ENCODE measurements at places on chromosomes 4 and X.

DNA sequence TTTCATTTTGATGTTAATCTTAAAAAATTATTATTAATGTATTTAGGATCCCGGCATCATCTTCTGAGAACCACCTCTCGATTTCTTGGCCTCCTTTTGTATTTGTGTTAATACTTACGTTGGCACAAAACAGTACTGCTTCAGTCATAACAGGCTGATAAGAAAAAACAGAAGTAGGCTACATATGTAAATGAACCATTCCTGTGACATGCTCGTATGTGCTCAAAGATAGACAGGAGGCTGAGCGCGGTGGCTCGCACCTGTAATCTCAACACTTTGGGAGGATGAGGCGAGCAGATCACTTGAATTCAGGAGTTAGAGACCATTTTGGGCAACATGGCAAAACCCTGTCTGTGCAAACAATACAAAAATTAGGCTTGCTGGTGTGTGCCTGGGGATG lies 109.4 kb upstream of the H2AZ1 start:
- no peak for DNase-seq

DNA sequence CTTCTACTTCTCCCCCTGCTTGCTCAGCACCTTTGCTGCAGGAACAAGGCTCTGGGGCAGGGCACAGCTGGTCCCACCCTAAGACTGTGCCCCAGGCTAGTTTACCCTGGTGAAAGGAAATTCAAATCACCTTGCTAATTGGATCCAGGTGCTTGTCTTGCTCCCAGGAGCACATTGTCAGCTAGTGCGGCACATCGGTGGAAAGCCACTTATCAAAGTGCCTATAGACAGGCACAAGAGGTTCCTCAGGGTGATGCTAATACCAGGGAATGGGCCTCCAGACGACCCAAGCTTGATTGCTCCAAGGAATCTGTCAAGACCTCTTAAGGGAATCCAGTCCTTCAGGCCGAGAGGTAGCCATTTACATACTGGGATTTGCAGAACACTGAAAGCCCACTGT lies 64.5 kb upstream of the PRPS1 start:
- no peak for DNase-seq

GRCh38 chr4:2842687-2843262 lies 869 bp upstream of the ADD1 start:
- DNase-seq: no peak

DNA sequence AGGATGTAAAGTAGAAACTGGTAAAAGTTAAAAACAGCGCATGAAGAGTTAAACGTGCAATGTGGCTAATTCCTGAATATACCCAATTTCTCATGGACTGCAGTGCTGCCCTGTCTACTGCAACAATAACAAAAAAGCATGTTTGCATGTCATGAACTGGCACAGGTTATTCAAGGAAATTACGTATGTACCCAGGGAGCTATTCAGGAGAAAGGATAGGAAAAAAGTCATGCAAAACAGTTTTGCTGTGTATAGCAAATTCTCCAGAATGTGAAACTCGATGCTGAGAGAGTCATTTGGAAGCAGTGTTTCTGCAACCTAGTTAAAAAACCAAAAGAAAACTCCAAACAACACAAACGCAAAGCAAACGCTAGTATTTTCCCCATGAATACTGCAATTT lies 381.5 kb upstream of the PRKX start:
- no peak for DNase-seq

DNA sequence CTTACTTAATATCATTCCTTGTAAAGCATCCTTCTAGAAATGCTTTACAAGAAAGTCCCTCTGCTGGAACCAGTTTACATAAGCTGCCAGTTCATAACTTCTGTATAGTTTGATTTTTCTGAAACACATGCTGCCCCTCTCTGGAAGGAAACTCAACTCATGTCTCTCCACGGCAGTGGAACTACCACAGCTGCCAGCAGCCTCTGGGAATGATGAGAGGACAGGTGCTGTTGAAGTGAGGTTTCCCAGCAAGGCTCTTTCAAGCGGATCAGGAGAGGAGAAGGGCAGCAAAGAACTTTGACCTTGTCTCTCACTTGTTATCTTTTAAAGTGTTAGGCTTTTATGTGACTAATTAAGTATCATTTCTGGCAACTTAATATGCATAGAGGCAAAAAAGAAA lies 7.3 kb downstream of the GRPR start:
- no peak for DNase-seq

GRCh38 chr4:185468999-185469398 lies 2.5 kb downstream of the CCDC110 start:
- DNase-seq: no peak

Measured in AG09309 (cell line).